Thymus (tissue), 14 donors: ENCODE measurements at places on chromosomes 16 and 17.

GRCh38 chr17:59151006-59151405 is 4.0 kb downstream of the SKA2 start:
- no peak for DNase-seq

GRCh38 chr17:20206068-20206467 is 196.9 kb downstream of the SPECC1 start:
- no peak for DNase-seq

GRCh38 chr17:81333616-81334368 is 38.7 kb upstream of the SLC38A10 start:
- DNase-seq, result no peak

- DNase-seq, result no peak
Observed at GRCh38 chr16:55370762-55371482, 46.9 kb downstream of the IRX6 start.

GRCh38 chr17:50221864-50222545 is 20.6 kb upstream of the COL1A1 start:
- no peak for DNase-seq

DNA sequence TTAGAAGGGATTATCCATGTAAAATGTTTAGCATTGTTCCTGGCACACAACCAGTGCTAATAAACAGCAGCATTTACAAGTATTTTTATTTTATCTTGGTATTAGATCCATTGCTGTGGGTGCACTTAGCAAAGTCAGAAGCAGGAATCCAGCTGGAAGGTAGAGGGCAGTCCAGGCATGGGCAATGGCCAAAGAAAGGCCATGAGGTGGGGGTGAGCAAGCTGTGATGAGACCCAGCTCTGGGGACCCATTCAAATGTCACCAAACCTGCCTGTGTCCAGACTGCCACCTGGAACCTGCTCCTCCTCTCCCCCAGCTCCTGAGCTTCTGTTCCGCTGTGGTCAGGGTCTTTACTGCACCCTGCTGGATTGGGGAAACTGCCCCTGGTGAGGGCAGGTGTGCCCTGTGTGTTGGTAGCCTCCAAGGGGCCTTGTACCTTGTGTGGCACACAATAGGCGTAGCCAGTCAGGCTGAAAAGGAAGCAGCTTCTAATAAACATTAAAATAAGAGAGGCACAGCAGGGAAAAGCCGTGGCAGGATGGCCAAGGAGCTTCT is 118.0 kb upstream of the CRHR1 start:
- DNase-seq, result no peak

GRCh38 chr17:32523827-32524552 is 37.2 kb downstream of the CDK5R1 start:
- DNase-seq, result no peak

- DNase-seq, result peak; percentile 10
Observed at GRCh38 chr17:79192503-79193351, 118.1 kb downstream of the ENGASE start.

GRCh38 chr17:36118477-36119353 is 15.1 kb downstream of the CCL4 start:
- no peak for DNase-seq

- no peak for DNase-seq
Observed at GRCh38 chr17:74524653-74525464, 6.4 kb downstream of the CD300LB start.

DNA sequence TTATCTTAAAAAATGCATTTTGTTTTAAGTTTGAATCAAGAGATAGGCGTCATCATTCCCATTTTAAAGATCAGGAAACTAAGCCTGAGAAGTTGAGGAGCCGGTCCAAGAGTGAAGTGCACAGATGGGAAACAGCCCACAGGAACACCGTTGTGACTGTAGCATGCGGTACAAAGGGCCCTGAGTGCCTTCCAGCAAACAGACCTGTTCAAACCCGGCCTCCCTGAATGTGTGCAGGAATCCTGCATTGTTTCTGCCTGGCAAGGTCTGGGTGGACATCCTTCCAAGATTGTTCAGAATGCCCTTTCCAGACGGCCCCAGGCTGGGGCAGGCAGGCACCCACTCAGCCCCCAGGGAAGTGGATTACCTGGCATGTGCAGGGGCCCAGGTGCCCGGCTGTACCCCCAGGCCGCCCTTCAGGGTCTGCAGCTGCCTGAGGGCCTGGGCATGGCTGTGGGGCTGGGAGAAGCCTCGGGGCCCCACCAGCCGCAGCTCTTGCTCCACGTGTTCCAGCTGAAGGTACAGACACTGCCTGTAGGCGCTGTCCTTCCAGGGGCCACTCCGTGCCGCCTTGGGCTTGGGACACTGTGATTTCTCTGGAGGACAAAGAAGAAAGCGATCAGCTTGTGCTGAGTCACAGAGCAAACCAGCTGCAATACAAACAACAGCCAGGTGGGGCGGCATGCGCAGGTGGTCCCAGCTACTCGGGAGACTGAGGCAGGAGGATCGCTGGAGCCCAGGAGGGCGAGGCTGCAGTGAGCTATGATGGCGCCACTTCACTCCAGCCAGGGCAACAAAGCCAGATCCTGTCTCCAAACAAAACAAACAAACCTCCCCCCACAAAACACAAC is 45.0 kb upstream of the GCSH start:
- DNase-seq, result no peak

DNA sequence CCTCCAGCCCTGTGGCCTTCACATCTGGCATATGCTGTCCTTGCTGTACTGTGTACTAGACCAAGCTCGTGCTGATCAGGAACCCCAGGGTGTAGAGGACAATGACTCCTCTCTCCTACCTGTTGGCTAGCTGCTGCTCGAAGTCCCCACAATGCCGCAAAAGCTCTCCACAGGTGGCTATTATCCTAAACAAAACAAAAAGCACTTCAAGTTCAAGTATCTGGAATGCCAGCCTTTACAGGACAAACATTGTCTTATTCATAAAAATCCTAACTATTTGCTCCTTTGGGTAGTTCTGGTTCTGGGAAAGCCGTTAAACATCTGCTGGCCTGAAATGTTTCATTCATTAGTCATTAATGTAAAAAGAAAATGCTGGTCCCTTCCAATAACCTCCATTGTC is 42.8 kb downstream of the COG7 start:
- no peak for DNase-seq
